Activated CD4-positive, alpha-beta T cell treated with anti-CD3 and anti-CD28 coated beads, Interleukin-2, amount 10 ng/mL, durations not matched to agents 24 days and 14 days (primary cell): ENCODE measurements at places on chromosomes 1 and 21. TPM values are rescaled to one million over a fixed set of nuclear protein-coding genes. Genes with fewer than 3 reads are reported as not detected.

DNA sequence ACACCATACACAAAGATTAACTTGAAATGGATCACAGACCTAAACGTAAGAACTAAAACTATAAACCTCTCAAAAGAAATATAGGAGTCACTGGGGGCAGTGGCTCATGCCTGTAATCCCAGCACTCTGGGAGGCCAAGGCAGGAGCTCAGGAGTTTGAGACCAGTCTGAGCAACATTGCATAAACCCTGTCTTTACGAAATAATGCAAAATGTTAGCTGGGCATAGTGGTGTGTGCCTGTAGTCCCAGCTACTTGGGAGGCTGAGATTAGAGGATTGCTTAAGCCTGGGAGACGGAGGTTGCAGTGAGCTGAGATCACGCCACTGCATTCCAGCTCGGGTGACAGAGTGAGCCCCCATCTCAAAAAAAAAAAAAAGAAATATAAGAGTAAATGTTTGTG, 46.7 kb upstream of the SERBP1 start:
- H3K36me3 ChIP-seq: no peaks in the 10 kb centered on the region
- peaks cover 3% of the 10 kb centered on the region for H3K4me1 ChIP-seq
- peaks cover 7% of the 10 kb centered on the region for H3K27me3 ChIP-seq
- H3K27ac ChIP-seq: no peak overlapping the region

DNA sequence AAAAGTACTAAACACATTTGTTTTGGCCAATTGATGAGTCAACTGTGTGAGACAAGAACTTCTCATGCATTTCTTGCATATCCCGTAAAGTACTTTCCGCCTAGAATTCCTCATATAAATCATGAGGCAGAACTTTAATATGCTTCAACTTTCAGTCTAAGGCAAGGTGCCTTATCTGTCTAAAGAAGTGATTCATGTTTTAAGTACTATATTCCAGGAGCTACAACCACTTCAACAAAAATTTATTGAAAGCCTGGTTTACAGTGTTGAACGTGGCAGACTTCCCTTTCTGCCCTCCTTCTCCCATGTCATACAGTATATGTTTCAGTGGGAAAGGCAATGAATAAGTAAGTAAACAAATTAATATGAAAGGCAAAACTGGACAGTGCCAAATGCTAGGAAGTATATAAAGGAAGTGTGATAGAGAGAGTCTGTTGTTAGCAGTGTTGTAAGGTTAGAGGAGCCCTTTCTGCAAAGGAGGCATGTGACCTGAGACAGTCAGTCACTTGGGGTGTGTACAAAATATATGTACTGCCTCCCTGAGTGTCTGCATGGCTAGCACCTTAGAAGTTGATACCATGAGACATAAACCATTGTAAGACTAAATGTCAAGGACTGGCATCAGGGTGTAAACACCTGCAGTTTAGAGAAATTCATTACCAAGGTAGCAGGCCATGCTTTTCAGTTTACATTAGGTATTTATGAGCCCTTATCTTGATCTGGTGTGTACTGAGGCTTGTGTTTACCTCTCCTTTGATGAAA, 362.2 kb downstream of the SRGAP2C start:
- peaks cover 11% of the 10 kb centered on the region for H3K36me3 ChIP-seq
- no peak overlapping the region for H3K4me3 ChIP-seq
- no peak overlapping the region for H3K27ac ChIP-seq

The KLHDC8A gene
- total RNA-seq: 0.44 TPM in 1 of 2 replicates, not detected in the other

The KRTAP12-2 gene
- total RNA-seq: not detected in 2 replicates

- H3K27ac ChIP-seq: no peak overlapping the region
- no peaks in the 10 kb centered on the region for H3K27me3 ChIP-seq
- DNase-seq: no peak
- H3K36me3 ChIP-seq: no peaks in the 10 kb centered on the region
- peaks cover 38% of the 10 kb centered on the region for H3K4me1 ChIP-seq
- no peak overlapping the region for H3K4me3 ChIP-seq
Observed at GRCh38 chr1:58983162-58983561, 199.3 kb upstream of the JUN start.

The PLPPR5 gene
- total RNA-seq: not detected in 2 replicates

The SERPINC1 gene
- not detected in 2 replicates for total RNA-seq

- no peaks in the 10 kb centered on the region for H3K4me1 ChIP-seq
- H3K27me3 ChIP-seq: no peaks in the 10 kb centered on the region
- no peak overlapping the region for H3K4me3 ChIP-seq
- no peak overlapping the region for H3K27ac ChIP-seq
- H3K36me3 ChIP-seq: no peaks in the 10 kb centered on the region
Observed at GRCh38 chr21:16179773-16180172, 450.0 kb downstream of the USP25 start.

DNA sequence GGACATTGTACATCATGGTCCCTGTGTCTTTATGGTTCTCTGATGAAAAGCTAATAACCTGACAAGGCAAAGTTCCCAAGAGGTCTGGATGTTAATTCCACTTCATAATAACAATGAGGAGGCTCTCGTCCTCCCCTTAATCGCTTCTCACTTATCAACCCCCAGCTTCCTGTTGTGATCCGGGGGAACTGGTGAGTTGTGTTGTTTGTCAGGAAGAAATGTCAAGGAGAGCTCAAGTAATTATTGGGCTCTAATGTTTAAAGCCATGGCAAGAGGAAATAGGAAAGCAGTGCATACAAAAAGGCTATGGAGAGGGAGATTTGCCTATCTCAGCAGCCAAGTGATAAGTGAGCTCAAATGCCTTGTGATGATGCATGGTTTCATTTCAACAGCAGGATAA, 42.8 kb upstream of the RASAL2 start:
- no peaks in the 10 kb centered on the region for H3K4me1 ChIP-seq
- no peaks in the 10 kb centered on the region for H3K27me3 ChIP-seq
- no peaks in the 10 kb centered on the region for H3K36me3 ChIP-seq
- H3K4me3 ChIP-seq: no peak overlapping the region
- no peak overlapping the region for H3K27ac ChIP-seq

DNA sequence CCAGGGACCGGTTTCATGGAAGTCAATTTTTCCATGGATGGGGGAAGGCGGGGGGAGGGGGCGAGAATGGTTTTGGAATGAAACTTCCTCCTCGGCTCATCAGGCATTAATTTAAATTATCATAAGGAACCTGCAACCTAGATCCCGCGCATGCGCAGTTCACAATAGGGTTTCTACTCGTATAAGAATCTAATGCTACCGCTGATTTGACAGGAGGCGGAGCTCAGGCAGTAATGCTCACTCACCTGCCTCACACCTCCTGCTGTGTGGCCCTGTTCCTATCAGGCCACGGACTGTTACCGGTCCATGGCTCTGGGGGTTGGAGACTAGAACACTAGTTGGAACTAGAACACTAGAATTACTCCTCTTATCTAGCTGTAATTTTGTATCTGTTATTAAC, 38.0 kb downstream of the PRRX1 start:
- H3K36me3 ChIP-seq: no peaks in the 10 kb centered on the region
- H3K4me1 ChIP-seq: no peaks in the 10 kb centered on the region
- no peak overlapping the region for H3K4me3 ChIP-seq
- DNase-seq: no peak
- no peak overlapping the region for H3K27ac ChIP-seq

DNA sequence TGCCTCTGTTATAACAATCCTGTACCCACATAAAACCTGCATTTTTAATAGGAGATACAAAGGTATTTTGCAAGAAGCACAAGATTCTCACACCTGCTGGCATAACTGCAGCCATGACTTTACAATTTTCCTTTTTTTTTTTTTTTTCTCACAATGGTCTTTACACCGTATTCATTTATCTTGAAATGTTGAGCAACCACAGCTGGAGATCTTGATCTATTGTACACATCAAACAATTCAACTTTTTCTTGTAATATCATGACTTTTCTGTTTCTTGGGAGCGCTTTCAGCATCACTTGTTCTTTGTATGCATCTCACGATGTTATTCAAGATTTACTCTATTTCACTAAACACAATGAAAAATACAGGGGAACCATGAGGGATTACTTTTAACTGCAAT, 651.4 kb downstream of the KCNT2 start:
- H3K27me3 ChIP-seq: no peaks in the 10 kb centered on the region
- no peaks in the 10 kb centered on the region for H3K4me1 ChIP-seq
- no peak overlapping the region for H3K4me3 ChIP-seq

The NR1I3 gene
- total RNA-seq: not detected in 2 replicates

The S100A9 gene
- total RNA-seq: not detected in 2 replicates

DNA sequence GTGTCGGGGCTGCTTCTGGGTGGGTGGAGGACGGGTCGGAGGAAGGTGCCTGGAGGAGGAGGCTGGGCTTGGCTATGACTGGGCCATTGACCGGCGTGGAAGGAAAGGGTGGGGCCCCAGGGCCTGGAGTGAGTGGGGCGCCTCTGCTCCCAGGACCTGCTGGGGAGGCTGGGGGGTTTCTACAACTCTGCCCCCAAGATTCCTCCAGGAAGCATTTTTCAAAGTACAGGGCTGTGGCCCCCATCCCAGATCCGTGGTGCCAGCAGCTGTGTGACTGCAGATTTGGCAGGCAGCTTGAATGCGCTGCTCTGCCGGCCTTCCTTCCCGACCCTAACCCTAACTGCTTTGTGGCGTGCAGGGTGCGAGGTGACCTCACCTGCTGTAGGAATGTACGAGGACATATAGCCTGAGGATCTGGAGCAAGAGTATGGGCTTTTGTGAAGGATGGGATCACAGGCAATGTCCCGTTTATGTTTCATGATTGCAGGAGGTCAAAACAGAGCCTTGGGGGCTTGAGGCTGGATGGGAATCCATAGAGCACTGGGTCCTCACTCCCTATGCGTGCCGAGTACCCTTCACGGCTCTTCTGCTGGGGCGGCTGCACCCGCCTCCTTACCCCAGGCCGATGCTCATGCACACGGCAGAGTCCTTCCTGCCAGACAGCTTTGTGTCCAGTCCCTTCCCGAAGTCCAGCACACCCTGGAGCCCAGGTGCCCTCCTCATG, 24.7 kb downstream of the TRPM2 start:
- H3K4me1 ChIP-seq: peaks cover 22% of the 10 kb centered on the region
- no peak overlapping the region for H3K4me3 ChIP-seq
- no peaks in the 10 kb centered on the region for H3K27me3 ChIP-seq
- peaks cover 63% of the 10 kb centered on the region for H3K36me3 ChIP-seq
- DNase-seq: no peak
- H3K27ac ChIP-seq: no peak overlapping the region

DNA sequence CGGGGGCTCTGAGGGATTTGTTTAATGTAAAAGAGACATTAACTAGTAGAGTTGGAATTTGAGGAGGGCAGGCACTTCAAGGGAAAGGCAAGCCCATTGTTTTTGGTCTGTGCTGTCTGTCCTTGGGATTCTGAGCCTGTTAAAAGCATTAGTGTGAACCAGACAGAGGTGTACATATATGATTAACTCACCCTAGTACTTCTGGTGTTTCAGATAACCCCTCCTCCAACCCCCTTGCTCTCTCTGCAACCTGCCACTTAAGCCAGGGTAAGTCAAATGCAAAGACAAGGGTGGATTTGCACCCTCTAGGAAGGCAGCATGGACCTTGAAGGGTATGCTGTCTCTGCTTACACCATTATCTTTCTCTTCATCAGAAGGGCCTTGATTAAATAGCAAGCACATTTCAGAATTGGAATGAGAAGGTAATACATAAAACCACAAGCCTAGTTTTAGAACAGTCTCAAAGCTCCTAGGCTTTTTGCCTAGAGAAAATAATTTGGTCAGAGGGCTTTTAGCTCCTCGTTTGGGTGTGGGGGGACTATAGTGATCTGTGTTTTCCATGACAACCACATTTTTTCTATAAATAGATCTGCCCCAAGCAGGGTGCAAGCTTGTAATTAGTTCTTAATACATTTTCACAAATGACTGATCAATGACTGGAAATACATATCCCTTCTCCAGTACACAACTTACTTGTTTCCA, 120.7 kb upstream of the SGIP1 start:
- no peak overlapping the region for H3K27ac ChIP-seq
- no peak for DNase-seq
- H3K27me3 ChIP-seq: no peaks in the 10 kb centered on the region

The KCNJ9 gene
- not detected in 2 replicates for total RNA-seq

GRCh38 chr1:212267460-212267859, 17.8 kb upstream of the PPP2R5A start:
- H3K27ac ChIP-seq: no peak overlapping the region
- H3K36me3 ChIP-seq: peaks cover 3% of the 10 kb centered on the region
- H3K4me3 ChIP-seq: no peak overlapping the region
- peaks cover 6% of the 10 kb centered on the region for H3K4me1 ChIP-seq

The PTAFR gene
- total RNA-seq: 0.40 and 0.57 TPM in 2 replicates

- no peak overlapping the region for H3K4me3 ChIP-seq
- no peaks in the 10 kb centered on the region for H3K4me1 ChIP-seq
- H3K27ac ChIP-seq: no peak overlapping the region
- no peak for DNase-seq
Observed at GRCh38 chr1:240284656-240285414, 193.2 kb downstream of the FMN2 start.

GRCh38 chr1:2865571-2866421, 64.3 kb upstream of the TTC34 start:
- H3K36me3 ChIP-seq: no peaks in the 10 kb centered on the region
- no peaks in the 10 kb centered on the region for H3K4me1 ChIP-seq
- no peak overlapping the region for H3K4me3 ChIP-seq

- H3K4me1 ChIP-seq: peaks cover 4% of the 10 kb centered on the region
- no peak for DNase-seq
- H3K4me3 ChIP-seq: no peak overlapping the region
Observed at GRCh38 chr1:31409946-31410858, 2.8 kb upstream of the SERINC2 start.

The ALG6 gene
- 24.5 and 27.7 TPM in 2 replicates for total RNA-seq

The PCP4L1 gene
- total RNA-seq: 0.14 TPM in 1 of 2 replicates, not detected in the other

The ARMH1 gene
- 133 and 137 TPM in 2 replicates for total RNA-seq

The RIMKLA gene
- total RNA-seq: 5.0 and 5.5 TPM in 2 replicates

DNA sequence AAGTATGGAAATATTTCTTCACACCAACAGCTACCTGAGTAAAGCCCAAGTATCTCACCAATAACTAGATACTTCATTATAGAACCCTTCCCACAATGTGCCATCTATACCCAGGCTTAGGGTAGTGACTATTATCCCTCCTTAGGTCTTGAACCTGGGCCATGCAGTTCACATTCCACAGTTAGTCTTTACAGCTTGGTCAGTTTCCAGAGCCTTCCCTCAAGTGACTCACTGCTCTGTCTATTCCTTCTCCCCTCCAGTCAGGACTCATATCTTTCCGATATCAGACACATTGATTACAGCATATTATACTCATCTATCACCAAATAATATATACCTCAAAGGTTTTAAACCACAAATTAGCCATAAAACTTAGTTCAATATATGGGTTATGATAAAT, 23.6 kb downstream of the VAMP4 start:
- no peaks in the 10 kb centered on the region for H3K4me1 ChIP-seq
- peaks cover 20% of the 10 kb centered on the region for H3K36me3 ChIP-seq
- no peak overlapping the region for H3K4me3 ChIP-seq
- no peak for DNase-seq

The BEND5 gene
- total RNA-seq: 11.4 and 11.5 TPM in 2 replicates

GRCh38 chr1:115499253-115499652, 142.5 kb upstream of the VANGL1 start:
- DNase-seq: no peak
- H3K4me3 ChIP-seq: no peak overlapping the region
- H3K27ac ChIP-seq: no peak overlapping the region

The VCAM1 gene
- total RNA-seq: not detected in 2 replicates

- H3K27ac ChIP-seq: no peak overlapping the region
- H3K36me3 ChIP-seq: no peaks in the 10 kb centered on the region
- no peaks in the 10 kb centered on the region for H3K27me3 ChIP-seq
- DNase-seq: no peak
- H3K4me1 ChIP-seq: peaks cover 3% of the 10 kb centered on the region
Observed at GRCh38 chr1:245807306-245807705, 652.5 kb downstream of the KIF26B start.
